ENCODE measurements at places on chromosomes 6 and 20.

DNA sequence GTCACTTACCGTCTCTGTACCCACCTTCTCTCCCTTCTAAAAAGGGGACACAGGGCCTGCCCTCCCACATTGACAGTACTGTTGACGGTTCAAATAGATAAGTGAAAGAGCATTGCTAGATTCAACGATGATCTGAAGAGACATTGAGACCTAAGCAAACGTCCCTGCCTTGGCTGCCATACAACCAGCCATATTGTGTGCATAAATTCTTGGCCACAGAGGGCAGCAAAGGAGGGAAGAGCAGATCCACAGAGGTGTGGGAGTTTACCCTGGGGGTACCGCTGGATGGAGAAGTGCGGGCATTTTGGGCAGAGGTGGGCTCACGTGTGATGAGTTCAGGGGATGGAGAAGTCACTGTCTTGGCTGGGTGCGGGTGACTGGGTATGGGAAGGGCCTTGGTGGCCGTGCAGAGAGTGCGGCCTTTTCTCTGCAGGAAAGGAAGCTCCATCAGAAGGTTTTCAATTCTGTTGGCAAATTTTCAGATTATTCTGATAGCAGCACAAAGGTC, 85.6 kb downstream of the POPDC3 start:
- no peak for DNase-seq

DNA sequence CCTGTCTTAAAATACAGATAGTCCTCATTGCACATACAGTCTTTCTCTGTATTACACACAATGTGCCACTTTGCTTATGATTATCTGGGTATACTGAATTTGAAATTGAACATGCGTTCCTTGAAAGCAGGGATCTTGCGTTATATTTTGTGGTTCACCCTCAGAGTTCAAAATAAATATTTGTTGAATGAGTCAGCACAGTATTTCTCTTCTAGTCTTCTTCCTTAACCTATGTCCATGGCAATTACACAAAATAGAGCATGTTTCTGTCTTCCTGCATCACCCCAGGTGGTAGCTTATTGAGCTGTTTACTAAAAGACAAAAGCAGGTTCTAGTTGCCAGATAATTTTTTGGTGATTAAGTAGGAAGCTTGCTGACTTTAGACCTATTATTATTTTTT, 272.9 kb upstream of the FERMT1 start:
- no peak for DNase-seq

- no peak for DNase-seq
Observed at GRCh38 chr6:122422614-122423267, 23.3 kb downstream of the HSF2 start.

- DNase-seq, result no peak
Observed at GRCh38 chr20:32418376-32418775, 60.2 kb downstream of the ASXL1 start.

DNA sequence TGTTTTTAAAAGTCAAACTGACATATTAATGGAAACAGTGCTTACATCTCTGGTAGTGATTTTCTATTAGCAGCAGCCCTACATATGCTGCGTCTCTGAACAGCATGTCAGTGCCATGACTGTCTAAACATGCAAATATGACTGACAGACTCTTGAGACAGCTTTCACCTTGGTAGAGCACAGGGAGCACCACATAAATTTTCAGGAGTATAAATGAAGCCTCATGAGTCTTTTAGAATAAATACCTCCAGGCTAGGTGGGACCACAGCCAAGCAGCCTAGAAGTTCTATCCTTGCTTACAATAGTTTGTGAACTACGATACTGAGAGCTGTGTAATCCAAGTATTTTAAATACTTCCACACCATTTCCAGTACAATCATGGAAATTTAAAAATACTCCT, 410.7 kb upstream of the RUNX2 start:
- DNase-seq, result no peak
